Putamen (tissue), 1 donor: ENCODE measurements at places on chromosomes 13 and 19.

DNA sequence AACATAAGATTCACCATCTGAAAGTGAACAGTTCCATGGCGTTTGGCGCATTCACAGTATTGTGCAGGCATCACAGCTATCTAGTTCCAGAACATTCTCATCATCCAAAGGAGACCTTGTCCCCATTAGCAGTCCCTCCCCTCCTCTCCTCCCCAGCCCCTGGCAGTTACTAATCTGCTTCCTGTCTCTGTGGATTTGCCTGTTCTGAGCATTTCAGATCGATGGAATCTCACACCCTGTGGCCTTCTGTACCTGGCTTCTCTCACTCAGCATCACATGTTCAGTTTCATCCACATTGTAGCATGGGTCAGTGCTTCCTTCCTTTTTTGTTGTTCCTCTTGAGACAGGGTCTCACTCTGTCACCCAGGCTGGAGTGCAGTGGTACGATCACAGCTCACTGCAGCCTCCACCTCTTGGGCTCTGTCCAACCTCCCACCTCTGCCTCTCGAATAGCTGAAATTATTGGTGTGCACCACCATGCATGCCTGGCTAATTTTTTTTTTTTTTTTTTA lies 34.6 kb downstream of the CRTC1 start:
- no peak for DNase-seq

DNA sequence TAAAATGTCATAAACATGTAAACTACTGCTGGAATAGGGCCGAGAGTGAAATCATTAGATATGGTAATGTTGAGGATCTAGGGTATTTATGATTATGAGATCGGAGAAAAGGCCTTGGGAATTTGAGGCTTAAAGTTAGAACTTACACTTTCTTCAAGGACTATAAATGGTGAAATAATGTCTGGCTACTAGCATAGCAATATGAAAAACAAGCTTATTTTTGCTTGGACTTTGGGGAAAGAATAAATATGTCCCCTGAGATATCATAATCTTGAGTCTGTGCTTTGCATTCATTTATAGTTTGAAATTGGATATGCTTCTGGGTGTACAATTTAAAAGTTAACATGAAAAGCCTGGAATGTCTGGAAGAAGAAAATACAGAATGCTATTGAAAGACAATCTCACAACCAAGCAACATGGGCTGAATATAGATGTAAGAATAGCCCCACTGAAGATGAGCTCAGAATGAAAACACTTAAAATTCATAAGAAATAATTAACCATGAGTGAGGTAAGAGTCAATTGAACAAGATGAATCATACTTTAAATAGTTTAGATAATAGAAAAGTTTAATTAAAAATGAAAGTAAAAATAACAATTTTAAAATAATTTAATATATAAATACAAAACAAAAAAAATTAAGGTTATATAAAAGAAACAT lies 1555.4 kb upstream of the MIR17HG start:
- no peak for DNase-seq

GRCh38 chr13:26867451-26868091 lies 107.0 kb upstream of the GPR12 start:
- no peak for DNase-seq

GRCh38 chr13:104301171-104301975 lies 1235.2 kb upstream of the SLC10A2 start:
- DNase-seq: no peak

DNA sequence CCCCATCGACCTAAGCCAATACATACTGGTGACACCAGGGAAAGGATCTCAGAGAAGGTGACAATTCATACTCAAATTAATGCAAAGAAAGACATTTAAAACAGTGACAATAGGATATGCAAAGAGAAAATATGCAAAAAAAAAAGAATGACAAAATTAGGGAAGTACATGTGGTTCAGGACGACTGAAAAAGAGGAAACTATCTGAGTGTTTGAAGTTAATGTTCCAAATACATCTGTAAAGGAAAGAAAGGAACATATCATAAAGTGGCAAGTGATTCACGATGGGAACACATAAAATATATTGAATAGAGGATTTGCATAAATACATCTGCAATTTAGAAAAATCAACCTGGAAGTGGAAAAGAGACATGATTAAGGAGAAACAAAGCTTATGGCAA lies 441.4 kb downstream of the SLITRK5 start:
- DNase-seq: no peak

GRCh38 chr19:51830274-51830673 lies 35.3 kb downstream of the FPR3 start:
- peak; percentile 6 for DNase-seq

DNA sequence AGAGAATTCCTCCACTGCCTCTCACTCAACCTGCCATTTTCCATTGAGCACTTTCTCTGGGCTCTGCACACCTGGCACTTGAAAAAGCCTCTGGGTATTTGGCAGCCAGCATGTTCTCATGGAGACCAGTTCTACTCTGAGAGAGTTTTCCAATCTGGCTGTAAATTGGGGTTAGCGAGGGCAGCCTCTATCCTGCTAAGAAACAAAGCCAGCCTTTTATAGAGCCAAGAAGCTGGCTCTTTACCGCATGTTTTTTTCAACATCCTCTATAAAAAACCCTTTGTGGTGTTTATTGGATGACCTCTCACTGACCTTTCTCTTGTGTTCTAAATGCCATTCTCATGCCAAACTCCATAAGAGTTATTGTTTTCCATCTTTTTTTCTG lies 52.6 kb upstream of the RCBTB2 start:
- DNase-seq: peak; percentile 92

DNA sequence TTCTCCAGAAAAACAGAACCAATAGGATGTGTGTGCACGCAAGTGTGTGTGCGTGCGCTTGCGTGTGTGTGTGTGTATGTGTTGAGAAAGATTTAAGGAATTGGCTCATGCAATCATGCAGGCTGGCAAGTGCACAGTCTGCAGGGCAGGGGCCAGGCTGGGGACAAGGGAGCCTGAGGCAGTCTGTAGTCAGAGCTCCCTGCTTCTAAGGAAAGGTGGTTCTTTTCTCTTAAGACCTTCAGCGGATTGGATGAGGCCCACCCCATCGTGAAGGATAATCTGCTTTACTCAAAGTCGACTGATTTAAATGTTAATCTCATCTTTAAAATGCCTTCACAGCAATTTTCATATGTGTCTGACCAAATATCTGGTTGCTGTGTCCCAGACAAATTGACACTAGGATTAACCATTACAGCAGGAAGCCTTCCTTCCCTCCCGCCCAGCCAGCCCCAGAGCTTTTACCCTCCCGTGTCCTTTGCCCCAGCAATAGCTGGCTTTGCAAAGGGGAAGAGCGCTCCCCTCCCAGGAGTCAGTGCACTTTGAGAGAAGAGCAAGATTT lies 15.0 kb upstream of the NAXD start:
- no peak for DNase-seq

- DNase-seq: no peak
These were observed 62.0 kb downstream of the ABCC4 start for GRCh38 chr13:95239283-95239682.

- no peak for DNase-seq
These were observed 43.1 kb downstream of the ZNF726 start for GRCh38 chr19:23957660-23958281.

- DNase-seq: no peak
These were observed 49.8 kb downstream of the KLF2 start for GRCh38 chr19:16374436-16374835.

- DNase-seq: no peak
These were observed 382.8 kb upstream of the ZNF507 start for GRCh38 chr19:31962561-31962996.

- no peak for DNase-seq
These were observed 1500.9 kb upstream of the SLC10A2 start for GRCh38 chr13:104567114-104567513.

DNA sequence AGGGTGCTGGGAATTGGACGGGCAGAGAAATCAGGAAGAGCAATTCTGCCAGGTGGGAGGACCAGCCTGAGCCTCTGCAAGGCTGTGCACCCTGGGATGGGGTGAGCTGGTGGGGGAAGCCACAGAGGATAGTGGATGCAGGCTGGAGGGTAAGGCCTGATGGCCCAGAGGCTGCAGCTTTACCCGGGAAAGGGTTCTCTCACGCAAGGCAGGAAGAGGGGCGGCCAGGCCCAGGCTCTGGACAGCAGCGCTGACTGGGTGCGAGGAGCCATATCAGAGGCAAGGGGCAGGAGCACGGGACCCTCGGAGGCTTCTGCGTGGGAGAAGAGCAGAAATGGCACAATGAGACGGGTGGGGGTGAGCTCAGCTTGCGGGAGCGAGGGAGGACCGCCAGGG lies 104.6 kb downstream of the SOX1 start:
- DNase-seq: no peak

- DNase-seq: no peak
These were observed 207.1 kb upstream of the NBEA start for GRCh38 chr13:34734932-34735331.

DNA sequence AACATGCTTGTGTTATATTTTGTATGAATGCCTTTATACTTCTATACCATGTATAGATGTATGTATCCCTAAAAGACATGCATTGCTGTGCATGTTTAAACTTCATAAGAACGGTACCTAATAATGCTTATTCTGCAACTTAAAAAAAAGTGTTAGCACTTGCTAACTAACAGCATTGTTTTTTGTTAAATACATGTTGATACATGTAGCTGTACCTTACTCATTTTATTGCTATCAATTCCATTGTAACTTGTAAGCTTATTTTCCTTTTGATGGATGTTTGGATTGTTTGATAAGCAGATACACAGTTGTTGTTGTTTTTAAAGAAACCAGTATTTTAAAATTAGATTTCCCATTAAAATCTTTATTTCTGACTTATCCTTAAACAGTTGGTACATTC lies 53.8 kb downstream of the CDK8 start:
- no peak for DNase-seq

GRCh38 chr19:53772943-53773342 lies 51.2 kb downstream of the NLRP12 start:
- peak; percentile 22 for DNase-seq

GRCh38 chr13:72121466-72121865 lies 254.5 kb upstream of the DACH1 start:
- DNase-seq: no peak

DNA sequence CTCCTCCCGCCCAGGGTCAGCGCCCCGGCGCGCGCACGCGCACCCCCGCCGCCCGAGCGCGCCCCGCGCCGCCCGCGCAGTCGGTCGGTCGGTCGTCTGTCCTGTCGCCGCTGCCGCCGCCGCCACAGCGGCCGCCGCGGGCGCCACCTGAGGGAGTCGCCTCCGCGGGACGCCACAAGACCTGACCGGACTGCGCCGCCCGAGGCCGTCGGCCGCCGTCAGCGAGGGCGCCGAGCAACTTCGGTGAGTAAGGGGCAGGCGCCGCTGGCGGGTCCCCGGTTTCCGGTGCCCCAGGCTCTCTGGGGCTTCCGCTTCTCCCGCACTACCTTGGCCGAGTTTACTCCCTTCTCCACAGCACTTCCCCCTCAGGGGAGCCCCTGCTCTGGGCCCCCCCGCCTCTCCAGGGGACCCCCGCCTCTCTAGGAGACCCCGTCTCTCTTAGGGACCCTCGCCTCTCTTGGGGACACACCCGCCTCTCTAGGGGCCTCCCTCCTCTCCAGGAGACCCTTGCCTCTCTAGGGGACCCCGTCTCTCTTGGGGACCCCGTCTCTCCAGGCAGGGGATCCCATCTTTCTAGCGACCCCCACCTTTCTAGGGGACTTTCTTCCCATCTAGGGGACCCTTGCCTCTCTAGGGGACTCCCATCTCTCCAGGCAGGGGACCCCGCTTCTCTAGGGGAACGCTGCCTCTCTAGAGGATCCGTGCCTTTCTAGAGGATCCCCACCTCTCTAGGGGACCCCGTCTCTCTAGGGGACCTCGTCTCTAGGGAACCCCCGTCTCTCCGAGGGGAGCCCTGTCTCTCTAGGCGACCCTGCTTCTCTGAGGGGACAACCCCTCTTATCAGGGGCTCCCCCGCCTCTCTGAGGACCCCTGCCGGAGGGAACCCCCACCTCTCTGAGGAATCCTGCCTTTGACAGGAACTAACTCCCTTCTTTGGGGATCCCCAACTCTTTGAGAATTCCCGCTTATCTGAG lies 19.3 kb upstream of the GATAD2A start:
- DNase-seq: no peak

- peak; percentile 95 for DNase-seq
These were observed at the start of gene ENOX1 for GRCh38 chr13:43786766-43787517. Gene ENOX1, minus strand, starts transcription at chr13:43786972.

- no peak for DNase-seq
These were observed 4.9 kb upstream of the SGCG start for GRCh38 chr13:23175920-23176319.

DNA sequence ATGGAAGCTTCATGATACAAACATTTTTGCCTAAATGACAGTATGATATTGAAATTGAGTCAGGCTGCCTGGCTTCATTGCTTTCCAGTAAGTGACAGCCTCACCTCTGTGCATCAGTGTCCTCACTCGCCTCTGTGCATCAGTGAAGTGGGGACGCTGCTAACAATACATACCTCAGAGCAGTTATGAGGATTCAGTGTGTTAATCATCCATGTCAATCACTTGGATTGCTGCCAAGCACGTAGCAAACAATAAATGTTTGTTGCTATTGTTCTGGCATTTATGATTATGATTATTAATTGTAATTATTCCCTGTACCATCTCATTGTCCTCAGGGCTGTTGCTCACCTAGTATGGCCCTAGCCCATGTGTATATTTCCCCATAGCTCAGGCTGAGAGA lies 8.8 kb downstream of the PPP2R1A start:
- DNase-seq: no peak

DNA sequence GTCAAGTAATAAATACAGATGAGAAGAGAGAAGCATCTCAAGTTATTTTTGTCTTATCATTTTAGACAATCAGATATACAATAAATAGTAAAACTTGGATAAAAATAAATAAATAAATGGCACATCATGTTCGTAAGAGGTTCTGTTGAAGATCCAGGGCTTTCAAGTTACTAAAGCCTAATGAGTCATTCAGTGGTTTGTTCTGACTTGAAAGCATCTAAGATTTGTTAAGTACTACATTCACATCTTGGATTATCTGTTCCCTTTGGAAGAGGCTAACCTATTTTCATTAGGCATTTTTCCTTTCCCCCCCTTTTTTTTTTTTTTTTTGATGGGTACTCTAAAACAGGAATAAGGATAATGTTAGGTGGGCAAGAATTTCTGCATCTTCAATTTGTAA lies 429.3 kb downstream of the PCDH20 start:
- DNase-seq: no peak
